ENCODE measurements at places on chromosomes 5 and 9.

- no peak for DNase-seq
These were observed 63.1 kb downstream of the RNF130 start for GRCh38 chr5:180008433-180008832.

- DNase-seq, result no peak
These were observed 41.0 kb downstream of the FAT2 start for GRCh38 chr5:151550146-151550545.

- no peak for DNase-seq
These were observed 45.7 kb downstream of the TGFBR1 start for GRCh38 chr9:99150451-99151171.

DNA sequence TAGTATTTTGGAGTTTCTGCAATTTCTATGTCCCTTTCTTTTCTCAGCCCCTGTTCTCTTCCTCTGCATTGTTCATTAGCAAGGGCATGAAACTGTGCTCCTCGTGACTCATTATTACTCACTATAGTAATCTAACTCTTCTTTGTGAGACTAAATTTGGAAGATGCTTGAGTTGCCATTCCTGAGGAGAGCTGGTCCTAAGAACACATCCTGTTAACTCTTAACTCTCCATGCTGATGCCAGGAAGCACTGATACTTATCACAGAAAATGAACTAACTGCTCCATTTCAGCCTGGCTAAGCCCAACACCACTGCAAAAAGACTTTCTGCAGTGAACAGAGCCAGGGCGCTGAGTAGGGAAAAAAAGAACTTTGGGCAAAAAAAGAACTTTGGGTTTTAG, 10.6 kb upstream of the CSNK1A1 start:
- DNase-seq, result peak; percentile 94

DNA sequence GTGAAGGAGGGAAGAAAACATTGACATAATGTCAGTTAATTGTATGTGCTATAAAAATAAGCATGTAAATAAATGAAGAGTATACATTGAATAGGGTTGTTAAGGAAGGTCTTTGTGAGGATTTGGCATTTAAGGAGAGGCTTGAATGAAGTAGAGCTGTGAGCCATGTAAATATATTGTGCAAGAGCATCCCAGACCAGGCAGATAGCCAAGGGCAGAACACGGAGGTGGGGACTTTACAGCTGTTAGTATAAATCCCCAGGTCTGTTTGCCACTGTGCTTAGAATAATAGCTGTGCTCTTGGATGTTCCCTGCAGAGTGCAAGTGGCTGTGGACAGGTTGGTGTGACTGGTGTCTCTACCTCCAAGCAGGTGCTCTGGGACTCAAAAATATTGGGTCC, 211.7 kb downstream of the LRRC70 start:
- DNase-seq, result no peak

DNA sequence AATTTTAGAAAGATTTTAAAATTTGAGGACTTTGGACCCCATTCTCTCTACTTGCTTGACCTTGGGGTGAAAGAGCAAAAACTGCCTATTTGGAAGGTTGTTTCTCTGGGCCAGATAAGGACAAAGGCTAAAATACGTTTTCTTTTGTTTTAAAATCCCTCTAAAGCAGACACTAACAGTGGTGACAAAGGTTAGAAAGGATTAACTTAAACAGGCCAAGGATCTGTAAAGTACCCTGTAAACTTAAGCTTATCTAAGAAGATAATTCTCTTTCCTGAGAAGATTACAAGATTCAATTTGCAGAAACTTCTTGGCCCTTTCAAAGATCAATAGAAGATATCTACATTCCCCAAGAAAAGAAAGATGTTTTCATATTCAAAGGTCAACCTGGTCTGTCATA, 12.1 kb downstream of the TRPM6 start:
- DNase-seq, result peak; percentile 76
